Activated CD8-positive, alpha-beta memory T cell treated with anti-CD3 and anti-CD28 coated beads, Interleukin-2, amount 10 ng/mL, durations not matched to agents 7 days and 5 days (primary cell): ENCODE measurements at places on chromosomes 5 and 9.

DNA sequence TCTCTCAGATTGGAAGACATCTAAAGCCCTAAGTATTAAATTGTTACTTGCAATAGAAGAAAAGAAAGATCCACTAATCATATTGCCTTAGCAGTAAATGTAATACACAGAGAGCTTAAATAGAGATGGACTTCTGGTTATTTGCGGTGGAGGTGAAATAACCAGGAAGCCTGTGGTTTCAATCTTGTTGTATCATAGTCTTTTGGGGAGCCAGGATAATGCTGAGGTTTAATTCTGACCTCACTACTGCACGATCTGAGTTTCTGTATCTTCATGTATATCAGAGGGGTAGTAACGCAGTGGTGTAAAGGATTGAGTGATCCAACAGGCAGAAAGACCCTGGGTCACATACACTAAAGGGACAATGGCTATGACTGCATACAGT, 71.7 kb downstream of the ANKRD55 start:
- DNase-seq = no peak

DNA sequence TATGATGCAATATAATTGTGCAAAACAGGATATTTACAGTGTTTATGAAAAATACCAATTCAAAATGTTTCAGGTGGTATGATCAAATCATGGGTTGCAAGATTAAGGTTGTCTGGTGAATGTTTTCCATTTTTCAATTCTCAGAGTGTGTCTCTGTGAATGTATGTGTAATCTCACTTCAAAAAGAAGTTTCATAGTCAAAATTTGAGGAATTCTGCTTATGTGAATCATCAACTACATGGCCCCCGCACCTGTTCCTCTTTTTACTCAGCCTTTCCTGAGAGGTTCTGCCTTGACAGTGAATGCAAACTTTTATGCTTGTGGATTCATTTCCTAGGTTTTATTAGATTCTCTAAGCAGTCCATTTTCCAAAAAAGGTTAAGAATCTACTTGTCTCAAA, 32.1 kb downstream of the KCTD16 start:
- no peak for DNase-seq

DNA sequence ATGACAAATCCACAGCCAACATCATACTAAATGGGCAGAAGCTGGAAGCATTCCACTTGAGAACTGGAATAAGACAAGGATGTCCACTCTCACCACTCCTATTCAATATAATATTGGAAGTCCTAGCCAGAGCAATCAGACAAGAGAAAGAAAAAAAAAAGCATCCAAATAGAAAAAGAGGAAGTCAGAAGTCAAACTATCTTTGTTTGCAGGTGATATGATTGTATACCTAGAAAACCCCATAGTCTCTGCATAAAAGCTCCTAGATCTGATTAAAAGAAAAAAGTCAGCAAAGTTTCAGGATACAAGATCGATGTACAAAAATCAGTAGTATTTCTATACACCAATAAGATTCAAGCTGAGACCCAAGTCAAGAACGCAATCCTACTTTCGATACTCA, 66.1 kb downstream of the OSMR start:
- no peak for DNase-seq

- DNase-seq = no peak
Observed at GRCh38 chr9:135287627-135288026, 192.0 kb upstream of the PPP1R26 start.

- DNase-seq = no peak
Observed at GRCh38 chr5:63596254-63596653, 366.0 kb downstream of the HTR1A start.
